ENCODE measurements at places on chromosomes 1 and 21. TPM values are rescaled to one million over a fixed set of nuclear protein-coding genes. Genes with fewer than 3 reads are reported as not detected.

Gene SLC45A1
- 0.83 TPM for total RNA-seq

Gene CELA3B
- total RNA-seq = not detected

Gene BCAN
- not detected for total RNA-seq

Gene PRDX6
- 373 TPM for total RNA-seq

Gene LRRC8D
- total RNA-seq = 34.7 TPM

Gene OR2AK2
- total RNA-seq = not detected

Gene GJC2
- total RNA-seq = 1.1 TPM

Gene LRRC38
- total RNA-seq = not detected

Gene OR2L13
- not detected for total RNA-seq
